Keratinocyte (primary cell): ENCODE measurements at places on chromosomes 16 and 17.

- no peak for DNase-seq
Measured at GRCh38 chr17:69030169-69030568, 30.6 kb downstream of the ABCA9 start.

DNA sequence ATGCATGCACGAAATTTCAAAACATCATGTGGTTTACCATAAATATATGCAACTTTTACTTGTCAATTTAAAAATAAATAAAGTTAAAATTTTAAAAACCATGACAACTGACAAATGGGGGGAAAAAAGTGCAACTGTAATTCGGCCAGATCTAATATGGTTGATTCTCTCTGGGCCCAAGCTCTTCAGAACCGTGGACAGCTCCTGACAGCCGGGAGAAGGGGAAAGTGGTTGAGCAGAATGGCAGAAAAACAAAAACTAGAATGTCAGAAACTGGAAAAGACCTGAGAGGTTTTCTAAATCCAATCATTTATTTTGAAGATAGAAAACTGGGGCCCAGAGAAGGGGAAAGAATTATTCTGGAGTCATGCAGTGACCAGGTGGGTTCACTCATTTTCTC is 126.6 kb downstream of the TMEM132E start:
- DNase-seq: no peak

GRCh38 chr17:41452281-41452680 is 11.5 kb upstream of the KRT38 start:
- no peak for DNase-seq

- no peak for DNase-seq
Measured at GRCh38 chr16:85006639-85007038, 4.7 kb downstream of the ZDHHC7 start.

- no peak for DNase-seq
Measured at GRCh38 chr17:59151006-59151405, 4.0 kb downstream of the SKA2 start.

GRCh38 chr17:72379516-72379915 is 258.7 kb downstream of the SOX9 start:
- DNase-seq: no peak

DNA sequence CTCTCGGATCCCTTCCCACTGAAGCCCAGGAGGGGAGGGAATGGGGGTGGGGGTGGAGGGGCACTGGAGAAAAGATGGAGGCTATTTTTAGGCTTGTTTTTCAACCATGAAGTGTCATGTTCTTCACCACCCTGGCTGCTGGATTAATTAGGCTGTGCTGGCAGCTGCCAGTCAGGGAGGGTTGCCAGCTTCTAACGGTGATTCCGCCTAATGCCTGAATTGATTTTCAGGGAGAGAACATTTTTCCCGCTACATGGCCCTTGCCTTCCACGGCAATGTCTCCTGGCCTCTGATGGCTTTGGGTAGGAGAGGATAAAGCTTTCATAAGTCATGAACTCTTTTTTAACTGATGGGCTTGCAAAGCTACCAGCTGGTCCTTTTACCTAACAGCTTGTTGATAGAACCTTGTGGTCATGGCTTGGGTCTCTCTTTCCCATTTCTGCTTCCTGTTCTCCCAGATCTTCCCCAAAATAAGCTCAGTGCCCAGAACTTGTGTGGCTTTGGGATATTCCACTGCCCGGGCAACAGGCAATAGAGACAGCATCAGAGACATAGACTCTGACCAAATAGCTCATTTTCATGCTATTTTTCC is 167.4 kb downstream of the PITPNC1 start:
- DNase-seq: no peak

- no peak for DNase-seq
Measured at GRCh38 chr17:76246080-76247066, 6.1 kb upstream of the RNF157 start.

DNA sequence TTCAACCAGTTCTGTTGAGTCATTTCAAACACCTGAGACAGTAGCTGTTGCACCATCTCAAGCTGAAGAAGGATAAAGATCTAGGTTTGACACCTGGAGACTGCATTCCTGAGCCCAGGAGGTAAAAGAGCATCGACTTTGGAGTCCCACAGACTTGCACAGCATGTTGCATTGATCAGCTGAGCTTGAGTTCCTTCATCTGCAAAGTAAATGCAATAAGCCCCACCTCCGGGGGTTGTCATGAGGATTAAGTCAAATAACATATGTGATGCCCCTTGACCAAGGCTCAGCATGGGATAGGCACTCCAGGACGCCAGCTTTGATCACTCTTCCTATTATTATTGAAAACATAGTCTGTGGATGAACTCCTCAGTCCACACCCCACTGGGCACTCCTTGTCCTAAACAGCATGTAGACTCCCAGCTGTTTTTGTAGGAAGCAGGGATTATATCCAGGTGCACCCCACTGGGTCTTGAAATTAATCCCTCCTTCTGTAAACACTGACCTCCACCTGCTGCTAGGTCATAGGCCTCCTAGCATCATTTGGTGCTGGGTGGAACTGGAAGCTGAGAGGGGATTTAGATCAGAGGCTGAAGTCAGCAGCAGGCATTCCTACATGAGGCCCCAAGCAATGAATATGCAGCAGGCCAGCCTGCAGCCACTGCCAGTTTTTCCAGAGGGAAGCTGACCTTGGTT is 259.0 kb downstream of the HS3ST4 start:
- no peak for DNase-seq

DNA sequence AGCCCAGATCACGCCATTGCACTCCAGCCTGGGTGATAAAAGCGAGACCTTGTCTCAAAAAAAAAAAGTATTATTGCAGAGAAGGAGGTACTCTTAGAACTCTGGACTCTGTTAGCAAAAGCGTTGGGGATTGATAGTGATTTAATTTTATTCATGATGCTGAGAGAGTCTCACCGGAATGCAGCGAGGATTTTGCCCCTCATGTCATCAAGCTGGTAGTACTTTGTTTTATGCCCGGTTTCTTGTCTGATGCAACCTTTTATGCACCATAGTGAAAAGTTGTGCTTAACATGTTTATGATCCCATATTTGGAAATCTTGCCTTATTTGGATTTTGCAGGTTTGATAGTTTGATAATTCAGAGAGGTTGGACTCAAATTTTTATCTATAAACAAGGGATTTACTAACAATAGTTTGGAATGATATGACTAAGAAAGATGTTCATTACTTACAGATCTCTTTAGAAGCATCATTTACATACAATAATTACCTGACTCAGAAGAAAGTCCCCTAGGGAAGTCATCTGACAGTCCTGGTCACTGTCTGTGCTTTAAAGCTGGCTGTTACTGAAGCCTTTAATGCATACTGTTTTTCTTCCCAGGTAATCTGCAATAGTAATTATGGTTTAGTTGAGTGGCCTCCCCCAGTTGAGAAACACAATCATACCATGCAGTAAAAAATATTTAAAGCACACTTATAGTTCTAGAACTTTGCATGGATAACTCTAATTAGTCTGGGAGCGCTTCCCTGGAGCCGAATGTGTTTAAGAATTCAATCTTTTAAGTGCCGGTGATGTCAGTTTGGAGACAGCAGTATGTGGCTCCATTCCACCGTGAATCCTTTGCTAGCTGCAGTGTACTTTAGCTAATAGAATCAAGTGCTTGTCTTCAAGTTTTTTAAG is 120.9 kb downstream of the PRKCA start:
- no peak for DNase-seq

DNA sequence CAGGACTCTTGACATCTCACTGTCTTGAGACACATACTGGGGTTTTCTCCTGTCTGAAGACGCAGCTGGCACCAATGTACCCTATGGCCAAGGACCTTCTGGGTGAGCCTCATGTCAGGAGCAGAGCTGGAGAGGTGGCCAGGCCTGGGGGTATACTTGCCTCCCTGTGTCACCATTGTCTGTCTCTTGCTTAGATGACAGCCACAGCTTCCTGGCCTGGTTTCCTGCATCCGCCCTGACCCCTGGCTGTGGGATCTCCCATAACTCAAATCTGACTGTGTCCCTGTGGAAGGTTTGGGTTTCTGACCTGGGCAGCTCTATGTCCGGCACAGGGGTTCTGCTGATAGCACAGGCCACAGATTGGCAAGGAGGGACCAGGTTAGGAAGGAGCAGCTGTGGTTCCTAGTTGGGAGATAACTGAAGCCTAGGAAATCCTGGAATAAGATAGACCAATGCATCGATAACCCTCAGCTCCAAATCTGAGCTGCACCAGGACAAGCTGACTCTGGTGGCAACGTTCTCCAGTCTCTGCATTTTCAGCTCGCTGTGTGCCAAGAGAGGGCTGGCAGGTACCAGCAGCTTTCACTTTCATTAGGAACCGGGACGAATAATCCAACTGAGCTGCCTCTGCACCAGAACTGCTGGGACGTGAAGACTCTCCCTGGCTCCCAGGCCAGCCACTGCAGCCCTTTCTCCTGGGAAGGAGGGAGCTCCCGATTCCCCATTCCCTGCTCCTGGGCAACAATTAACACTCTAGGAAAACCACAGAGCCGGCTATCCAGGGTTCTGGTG is 5.0 kb downstream of the DEXI start:
- DNase-seq: no peak

- DNase-seq: no peak
Measured at GRCh38 chr17:61793565-61793964, 69.8 kb downstream of the BRIP1 start.

DNA sequence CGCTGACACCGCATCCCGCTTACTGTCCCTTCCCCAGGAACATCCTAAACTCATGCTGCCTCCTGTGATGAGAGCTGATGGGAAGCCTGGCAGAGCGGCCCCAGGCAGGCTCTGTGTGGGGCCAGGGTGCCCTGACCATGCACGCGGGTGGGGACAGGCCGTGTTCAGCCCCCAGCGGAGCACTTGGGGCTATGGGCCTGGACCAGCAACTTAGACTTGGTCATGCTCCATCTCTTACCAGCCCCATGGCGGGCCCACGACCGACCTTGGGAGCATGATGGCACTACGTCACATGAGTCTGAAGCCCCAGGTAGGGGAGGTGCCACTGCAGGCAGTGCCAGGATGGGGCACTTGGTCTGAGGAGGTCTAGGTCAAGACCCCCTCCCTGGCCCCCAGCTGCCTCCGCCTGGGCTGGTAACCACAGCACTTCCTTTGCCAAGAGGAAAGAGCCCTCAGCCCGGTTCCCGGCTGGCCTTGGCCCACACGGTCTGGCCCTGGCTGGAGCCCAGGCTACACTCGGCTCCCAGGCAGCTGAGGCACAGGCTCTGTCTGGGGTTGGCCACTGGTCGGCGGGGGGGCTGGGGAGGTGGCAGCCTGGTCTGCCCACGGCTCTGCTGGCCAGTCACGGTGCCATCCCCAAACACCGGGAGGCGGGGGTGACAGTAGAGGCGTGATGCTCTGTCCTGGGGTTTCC is 25.7 kb downstream of the BAHCC1 start:
- DNase-seq: no peak

DNA sequence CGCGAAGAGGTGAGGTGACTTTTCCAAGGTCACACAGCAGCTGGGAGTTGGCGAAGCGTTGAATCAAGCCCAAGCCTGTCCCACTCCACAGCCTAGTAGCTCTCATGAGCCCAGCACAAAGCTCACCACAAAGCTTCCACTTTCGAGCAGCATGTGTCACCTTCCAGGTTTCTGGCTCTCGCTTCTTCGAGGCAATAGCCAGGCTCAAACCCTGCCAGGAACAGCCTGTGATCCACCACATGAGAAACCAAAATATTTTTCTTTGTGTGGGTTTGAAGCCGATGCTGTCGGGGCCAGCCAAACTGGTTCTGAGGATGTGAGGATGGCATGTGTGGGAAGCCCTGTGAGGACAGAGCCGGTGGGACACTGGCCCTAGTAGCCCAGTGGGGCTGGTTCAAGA is 68.1 kb downstream of the COG7 start:
- DNase-seq: no peak

DNA sequence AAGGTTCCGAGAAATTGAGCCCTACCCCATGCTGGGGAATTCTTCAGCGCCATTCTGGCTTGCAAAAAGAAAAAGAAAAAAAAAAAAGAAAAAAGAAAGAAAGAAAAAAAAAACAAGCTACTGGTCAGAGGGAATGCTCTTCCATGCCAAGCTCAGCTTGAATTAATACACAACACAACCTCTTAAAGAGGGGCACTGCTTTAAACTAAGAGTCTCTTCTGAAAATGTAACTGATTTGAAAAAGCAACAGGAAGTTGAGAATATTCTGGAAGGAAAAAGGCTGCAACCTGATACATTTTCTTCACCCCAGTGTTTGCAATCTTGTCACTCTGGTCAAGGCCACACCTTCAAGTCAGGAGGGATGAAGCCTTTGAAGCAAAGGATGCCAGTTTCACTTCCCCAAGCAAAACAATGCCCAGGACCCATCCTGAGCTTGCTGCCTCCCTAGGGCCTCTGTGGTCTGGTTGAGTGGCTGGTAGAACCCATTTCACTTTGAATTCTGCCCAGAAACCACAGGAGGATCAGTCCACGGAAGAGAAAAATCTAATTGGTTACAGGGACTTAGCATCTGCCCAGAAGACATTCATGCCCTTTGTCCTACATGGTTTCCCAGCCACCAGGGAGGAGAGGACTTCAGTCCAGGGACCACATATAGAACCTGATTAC is 389.7 kb downstream of the SOX9 start:
- DNase-seq: no peak

- no peak for DNase-seq
Measured at GRCh38 chr16:27177031-27177774, 26.1 kb upstream of the KDM8 start.

GRCh38 chr16:69087161-69087581 is 18.3 kb upstream of the HAS3 start:
- DNase-seq: no peak

GRCh38 chr17:7887038-7887481 is 1.5 kb upstream of the CHD3 start:
- DNase-seq: peak; percentile 93

GRCh38 chr17:78341559-78342448 is 18.1 kb downstream of the SOCS3 start:
- no peak for DNase-seq

- no peak for DNase-seq
Measured at GRCh38 chr17:57342963-57343589, 86.8 kb downstream of the MSI2 start.

GRCh38 chr17:76268991-76269981 is 4.1 kb downstream of the UBALD2 start:
- no peak for DNase-seq

DNA sequence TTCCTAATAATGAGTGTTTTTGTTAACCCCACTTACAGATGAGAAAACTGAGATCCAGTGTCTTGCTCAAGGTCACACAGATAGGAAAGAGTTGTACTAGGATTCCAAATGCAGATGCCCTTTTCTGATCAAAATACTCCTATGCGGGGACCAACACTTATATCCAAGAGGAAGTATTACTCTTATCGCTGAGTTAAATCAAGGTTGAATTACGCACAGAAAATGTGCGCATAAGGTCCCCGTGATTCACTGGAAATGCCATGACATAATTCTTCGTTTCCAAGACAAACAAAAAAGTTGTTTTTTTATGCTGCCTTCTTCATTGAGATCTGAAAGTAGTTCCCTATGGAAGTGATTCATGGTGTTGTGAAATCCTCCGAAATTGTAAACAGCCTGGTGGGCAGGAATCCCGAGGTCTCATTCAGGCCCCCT is 463.8 kb upstream of the HSBP1 start:
- DNase-seq: no peak
